ENCODE measurements at places on chromosomes 2 and 18. TPM values are rescaled to one million over a fixed set of nuclear protein-coding genes. Genes with fewer than 3 reads are reported as not detected.

Gene ZNF892
- total RNA-seq: 29.8 TPM

Gene DNAJC27
- 13.0 TPM for total RNA-seq

Gene TOGARAM2
- total RNA-seq: under 0.01 TPM

Gene ZSCAN30
- 15.5 TPM for total RNA-seq

Gene SLC9A4
- total RNA-seq: under 0.01 TPM

Gene CCL20
- total RNA-seq: not detected

Gene TWSG1
- total RNA-seq: 22.0 TPM

Data from frontal cortex (tissue), 4 donors.